ENCODE measurements at places on chromosomes 12 and 14.

GRCh38 chr12:9619411-9620179 lies 11.9 kb upstream of the KLRB1 start:
- no peak for DNase-seq

GRCh38 chr14:71004481-71004880 lies 97.2 kb downstream of the PCNX1 start:
- DNase-seq: no peak

- no peak for DNase-seq
Observed at GRCh38 chr12:70364695-70365397, 1.2 kb upstream of the KCNMB4 start.

- DNase-seq: no peak
Observed at GRCh38 chr12:124681779-124682391, 114.5 kb upstream of the NCOR2 start.

DNA sequence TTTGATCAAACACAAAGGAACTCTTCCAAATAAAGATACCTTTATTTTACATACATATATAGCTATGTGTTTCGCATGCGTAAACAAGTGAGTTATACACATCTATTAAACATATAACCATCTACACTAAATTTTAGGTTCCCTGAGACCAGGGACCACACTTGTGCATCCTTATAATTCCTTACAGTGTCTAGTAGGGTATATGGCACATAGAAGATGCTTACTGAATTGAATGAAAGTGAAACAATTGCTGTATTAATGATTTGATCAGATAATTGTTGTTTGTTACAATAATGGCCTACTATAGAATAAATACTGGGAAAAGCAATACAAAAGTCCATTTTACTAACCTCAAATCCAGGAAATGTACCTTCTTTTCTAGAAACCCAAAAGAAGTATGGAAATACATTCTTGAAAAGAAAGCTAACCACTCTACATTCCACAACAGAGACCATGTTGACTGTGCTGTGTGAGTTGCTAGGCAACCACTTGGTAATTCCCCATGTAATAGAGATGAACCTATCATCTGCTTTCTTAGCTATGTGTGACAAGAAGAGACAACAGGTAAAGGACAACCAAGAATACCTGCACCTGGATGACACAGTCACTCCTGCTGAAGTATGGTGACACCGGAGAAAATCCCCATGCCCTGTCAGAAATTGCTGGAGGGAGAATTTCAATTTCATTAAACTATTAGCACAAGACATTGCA lies 11.9 kb upstream of the CIPC start:
- DNase-seq: no peak

- no peak for DNase-seq
Observed at GRCh38 chr14:104658325-104658712, 31.1 kb upstream of the INF2 start.

All from Kasumi-1 (cell line).